Muscle of leg (tissue), 16 donors: ENCODE measurements at places on chromosomes 1 and 21. TPM values are rescaled to one million over a fixed set of nuclear protein-coding genes. Genes with fewer than 3 reads are reported as not detected.

DNA sequence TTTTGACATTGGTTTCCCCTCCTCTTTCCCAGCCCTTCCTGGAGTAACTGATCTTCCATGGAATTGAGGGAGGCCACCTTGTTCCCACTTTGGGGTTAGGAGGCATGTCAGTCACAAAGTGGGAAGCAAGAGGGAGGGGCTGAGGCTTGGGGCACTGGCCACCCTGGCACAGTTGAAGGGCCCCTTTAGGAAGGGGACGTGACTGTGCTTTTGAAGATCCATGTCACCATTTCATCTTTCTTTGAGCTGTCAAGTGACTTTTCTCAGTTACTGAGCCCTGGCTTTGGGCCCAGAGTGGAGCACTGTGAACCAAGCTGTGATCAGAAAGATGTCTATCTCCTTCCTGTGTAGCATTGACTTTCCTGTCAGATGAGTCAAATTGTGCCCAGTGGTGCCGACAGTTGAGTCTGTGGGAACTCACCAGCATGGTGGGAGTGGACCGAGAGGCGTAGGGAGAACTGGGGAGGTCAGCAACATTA lies 38.5 kb upstream of the TDRD10 start:
- no peak for DNase-seq

- DNase-seq: no peak
Measured at GRCh38 chr1:62208970-62209369, 14.3 kb downstream of the L1TD1 start.

DNA sequence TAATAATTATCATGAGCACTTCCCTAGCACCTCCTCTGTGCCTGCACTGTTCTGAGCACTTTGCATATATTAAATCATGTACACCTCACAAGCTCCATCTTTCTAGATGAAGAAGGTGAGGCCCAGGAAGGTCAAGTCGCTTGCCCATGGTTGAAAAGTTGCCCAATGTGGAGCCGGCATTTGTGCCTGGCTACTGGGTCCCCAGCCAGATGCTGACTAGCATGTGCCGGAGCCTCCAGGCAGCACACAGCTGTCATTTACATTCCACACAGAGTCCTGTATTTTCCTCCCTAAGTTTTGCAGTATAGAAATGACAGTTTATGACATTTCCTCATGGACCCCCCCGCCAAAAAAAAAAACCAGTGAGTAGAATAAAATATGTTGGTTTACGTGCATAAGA lies 94.3 kb downstream of the BCAR3 start:
- DNase-seq: no peak

DNA sequence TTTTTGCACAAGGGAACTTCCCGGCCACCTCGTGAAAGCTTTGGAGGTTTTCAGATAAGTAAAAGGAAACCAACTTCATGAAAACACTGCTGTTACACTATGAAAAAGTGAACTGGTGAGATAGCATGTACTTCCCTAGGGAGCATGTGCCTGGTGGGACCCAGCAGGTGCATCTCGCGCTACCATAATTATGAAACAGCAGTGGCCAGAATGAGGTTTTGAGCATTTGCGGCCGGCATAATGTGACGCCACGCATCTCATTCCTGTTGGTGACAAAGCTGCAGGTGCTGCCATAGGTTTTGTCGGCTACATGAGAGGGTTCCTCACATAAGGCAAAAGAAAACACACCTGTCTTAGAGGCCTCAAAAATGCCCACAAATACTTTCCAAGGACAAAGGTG lies 1.7 kb downstream of the KRTAP10-3 start:
- DNase-seq: no peak

- DNase-seq: peak; percentile 32
Measured at GRCh38 chr1:6962478-6962995, 177.3 kb downstream of the CAMTA1 start.

Gene EVI5
- polyA plus RNA-seq: 11.9 TPM

Gene GUCA2B
- polyA plus RNA-seq: not detected

Gene LCE3D
- polyA plus RNA-seq: not detected
